ENCODE measurements at places on chromosomes 1 and 21.

- DNase-seq: no peak
These were observed 60.6 kb downstream of the MEGF6 start for GRCh38 chr1:3550511-3551289.

GRCh38 chr1:94863919-94864318 lies 43.8 kb downstream of the SLC44A3 start:
- DNase-seq: no peak

DNA sequence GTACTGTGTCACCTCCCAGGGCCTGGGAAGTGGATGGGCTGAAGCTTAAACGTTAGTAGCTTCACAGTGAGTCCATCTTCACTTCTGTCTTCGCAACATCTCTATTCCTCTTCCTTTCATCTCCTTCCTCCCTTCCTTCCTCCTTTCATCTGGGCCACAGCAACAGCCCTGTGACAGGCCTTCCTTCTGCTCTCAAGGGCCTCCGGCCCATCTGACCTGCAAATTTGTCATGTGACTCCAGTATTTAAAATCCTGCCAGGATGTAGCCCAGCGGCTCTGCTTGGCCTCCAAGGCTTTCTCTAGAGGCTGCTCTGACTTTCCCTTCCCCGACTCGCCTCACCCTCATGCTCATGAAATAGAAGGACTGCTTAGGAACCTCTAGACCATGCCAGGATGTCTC lies 10.9 kb upstream of the BATF3 start:
- DNase-seq: no peak

GRCh38 chr1:156476501-156477298 lies 23.9 kb downstream of the MEF2D start:
- DNase-seq: no peak

DNA sequence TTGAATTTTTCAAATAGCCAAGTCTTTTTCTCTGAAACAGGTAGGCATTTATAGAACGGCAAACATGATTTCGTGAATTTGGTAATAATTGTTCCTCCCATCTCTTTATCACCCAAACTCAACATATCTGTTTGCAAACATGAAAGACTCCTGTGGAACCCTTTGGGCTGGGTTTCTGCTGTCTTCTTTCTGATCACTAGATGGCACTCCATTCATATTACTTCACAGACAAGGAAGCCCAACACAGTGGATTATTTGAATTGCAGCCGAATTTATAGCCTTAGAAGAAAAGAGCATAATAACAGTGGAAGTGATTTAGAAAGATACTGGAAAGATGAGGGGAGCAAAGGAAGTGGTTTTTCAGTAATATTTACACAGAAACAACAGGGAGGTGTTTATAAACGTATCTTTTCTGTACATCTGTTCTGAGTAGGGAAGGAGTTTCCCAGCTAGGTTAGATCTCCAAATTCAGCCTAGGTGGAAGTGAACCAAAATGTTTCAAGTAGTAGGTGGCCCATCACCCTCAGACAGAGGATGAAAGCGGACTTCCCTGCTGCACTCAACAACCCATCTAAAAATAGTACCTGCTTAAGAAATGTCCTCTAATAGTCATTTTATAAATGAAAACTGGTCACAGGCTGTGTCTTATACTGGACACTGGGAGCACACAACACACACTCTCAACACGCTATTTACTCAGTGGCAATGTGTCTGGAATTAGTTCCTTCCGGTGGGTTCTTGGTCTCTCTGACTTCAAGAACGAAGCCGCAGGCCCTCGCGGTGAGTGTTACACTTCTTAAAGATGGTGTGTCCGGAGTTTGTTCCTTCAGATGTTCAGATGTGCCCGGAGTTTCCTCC lies 67.6 kb downstream of the MAP3K21 start:
- peak; percentile 84 for DNase-seq

GRCh38 chr1:151892190-151892589 lies 17.1 kb downstream of the THEM4 start:
- no peak for DNase-seq

DNA sequence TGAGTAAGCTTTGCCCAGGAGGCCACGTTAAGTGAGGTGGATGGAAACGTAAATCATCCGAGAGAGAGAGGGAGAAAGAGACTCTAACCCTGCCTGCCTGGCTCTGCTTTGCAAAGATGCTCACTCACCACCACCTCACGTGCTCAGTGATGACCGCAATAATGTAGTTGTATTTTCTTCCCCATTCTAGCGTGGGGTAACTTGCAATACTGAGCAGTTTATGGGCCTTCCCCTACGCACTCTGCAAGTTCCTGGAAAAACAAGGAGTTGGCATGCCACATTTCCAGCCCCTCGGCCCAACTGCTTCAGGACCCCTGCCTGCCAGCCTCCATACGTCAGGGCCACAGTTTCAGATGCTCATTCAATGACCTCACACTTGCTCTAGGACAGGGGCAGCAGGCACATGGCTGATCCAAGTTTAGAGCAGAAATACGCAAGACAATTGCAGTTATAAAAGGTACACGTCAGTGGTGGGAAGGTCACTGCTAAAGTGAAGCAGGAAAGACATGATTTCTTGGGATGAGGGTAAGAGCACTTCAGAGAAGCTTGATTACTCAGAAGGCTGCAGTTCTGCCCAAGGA lies 112.5 kb upstream of the RAB4A start:
- DNase-seq: peak; percentile 29

- DNase-seq: no peak
These were observed 475.0 kb upstream of the B3GALT2 start for GRCh38 chr1:193661385-193661784.

DNA sequence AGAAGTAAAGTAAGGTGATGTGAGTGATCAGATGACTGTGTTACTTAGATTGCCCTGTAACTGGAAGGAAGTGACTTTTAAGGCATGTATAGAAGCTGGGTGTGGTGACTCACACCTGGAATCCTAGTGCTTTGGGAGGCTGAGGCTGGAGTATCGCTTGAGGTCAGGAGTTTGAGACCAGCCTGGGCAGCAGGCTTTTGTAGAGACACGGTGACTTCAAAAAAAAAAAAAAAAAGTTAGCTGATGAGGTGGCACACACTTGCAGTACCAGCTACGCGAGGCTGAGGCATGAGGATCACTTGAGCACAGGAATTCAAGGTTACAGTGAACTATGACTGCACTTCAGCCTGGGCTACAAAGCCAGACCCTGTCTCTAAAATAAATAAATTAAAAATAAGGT lies 2.3 kb upstream of the USP16 start:
- DNase-seq: no peak

GRCh38 chr1:28136169-28136921 lies 40.1 kb downstream of the PTAFR start:
- no peak for DNase-seq

GRCh38 chr21:46153247-46154154 lies 1.9 kb downstream of the FTCD start:
- DNase-seq: peak; percentile 87

GRCh38 chr1:211603191-211603701 lies 24.3 kb upstream of the SLC30A1 start:
- no peak for DNase-seq

DNA sequence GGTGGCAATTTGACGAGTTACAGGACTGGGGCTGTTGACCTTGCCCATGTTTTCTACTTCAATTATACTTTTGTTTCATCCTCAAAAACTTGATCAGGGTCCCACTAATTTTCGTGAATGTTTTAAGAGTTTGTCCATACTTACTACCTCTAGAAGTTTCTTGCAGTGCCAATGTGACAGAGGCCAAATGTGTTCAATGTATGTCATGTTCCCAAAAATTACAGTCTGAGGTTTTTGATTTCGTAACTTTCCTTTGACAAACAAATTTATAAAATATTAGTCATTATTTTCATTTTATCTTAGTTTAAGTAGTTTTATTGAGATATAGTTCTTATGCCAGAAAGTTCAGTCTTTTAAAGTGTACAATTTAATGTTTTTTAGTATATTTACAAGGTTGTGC lies 15.3 kb downstream of the VPS13D start:
- no peak for DNase-seq

DNA sequence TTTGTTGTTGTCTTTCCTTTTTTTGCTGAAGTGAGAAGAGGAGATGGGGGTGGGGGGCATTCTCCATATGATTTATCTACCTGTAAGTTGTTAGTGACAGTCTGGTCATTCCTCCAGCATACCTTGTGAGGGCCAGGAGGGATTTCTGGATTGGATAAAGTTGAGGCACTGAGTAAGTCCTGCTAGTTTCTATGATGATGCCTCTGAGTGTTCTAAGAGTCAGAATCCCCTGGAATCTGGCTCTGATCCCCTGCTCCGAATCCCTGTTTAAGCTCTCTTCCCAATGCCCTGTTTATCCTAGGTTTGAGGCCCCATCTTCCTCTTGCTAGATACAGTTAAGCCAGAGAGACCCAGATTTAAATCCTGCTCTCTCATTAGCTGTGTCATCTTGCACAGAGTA lies 83.2 kb upstream of the HOOK1 start:
- DNase-seq: no peak
